Choroid plexus epithelial cell (primary cell): ENCODE measurements at places on chromosomes 3 and 15.

GRCh38 chr3:53730576-53730975 lies 115.6 kb downstream of the CHDH start:
- peak; percentile 42 for DNase-seq

- DNase-seq = no peak
Measured at GRCh38 chr3:49733551-49733950, 9.8 kb upstream of the GMPPB start.

- DNase-seq = no peak
Measured at GRCh38 chr3:174882789-174883188, 23.7 kb downstream of the NAALADL2 start.

- no peak for DNase-seq
Measured at GRCh38 chr3:16444344-16444743, 69.2 kb downstream of the RFTN1 start.

DNA sequence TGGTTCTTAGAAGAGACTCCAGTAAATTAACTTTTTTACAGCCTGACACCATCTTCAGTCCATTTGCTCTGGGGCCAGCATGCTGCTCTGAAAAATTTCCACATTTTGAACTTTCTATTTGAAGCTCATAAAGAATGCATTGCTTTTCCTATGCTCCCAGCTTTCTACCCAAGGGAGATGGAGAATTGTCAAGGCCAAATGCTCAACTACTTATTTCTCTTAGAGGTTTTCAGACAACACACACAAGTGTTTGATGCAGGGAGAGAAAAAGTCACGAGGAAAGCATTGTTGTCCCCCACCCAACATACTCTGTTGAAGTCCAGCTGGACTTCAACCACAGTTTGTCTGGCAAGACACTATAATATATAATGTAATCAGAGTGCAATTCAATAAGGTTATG lies 100.3 kb upstream of the CADPS start:
- DNase-seq = no peak

DNA sequence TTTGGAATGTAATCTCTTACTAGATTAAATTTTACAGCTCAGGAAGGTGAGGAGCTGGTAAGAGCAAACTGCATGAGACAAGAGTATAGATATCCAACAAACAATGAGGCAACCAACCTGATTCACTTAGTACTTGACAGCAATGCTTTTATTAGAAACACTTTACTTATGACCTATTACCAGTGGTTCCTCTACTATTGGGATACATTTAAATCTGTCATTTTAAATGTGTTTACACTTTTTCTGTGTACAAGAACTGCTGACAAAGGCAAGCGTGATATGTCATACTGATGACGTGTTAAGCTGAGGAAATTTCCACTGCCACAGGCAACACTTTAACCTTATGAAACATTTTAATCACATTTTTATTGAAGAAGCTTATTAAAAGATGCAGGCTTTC lies 1043.3 kb downstream of the FHIT start:
- no peak for DNase-seq

- DNase-seq = no peak
Measured at GRCh38 chr3:148068466-148068865, 629.2 kb upstream of the AGTR1 start.

DNA sequence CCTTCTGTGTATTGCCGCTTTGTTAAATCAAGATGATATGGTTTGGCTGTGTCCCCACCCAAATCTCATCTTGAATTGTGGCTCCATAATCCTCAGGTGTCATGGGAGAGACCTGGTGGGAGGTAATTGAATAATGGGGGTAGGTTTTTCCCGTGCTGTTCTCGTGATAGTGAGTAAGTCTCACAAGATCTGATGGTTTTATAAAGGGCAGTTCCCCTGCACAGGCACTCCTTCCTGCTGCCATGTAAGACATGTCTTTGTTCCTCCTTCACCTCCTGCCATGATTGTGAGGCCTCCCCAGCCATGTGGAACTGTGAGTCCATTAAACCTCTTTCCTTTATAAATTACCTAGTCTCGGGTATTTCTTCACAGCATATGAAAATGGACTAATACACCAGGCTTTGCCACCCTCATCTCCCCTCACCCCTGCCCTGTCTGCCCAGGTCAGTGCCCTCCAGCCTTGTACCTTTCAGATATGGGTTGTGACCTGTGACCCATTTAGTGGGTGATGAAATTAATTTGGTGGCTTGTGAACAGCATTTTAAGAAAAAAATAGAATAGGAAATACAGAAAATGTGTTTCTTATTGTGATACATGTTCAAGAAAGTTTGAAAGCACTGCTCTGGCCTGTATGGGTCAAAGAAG lies 56.1 kb upstream of the MCF2L2 start:
- DNase-seq = no peak

DNA sequence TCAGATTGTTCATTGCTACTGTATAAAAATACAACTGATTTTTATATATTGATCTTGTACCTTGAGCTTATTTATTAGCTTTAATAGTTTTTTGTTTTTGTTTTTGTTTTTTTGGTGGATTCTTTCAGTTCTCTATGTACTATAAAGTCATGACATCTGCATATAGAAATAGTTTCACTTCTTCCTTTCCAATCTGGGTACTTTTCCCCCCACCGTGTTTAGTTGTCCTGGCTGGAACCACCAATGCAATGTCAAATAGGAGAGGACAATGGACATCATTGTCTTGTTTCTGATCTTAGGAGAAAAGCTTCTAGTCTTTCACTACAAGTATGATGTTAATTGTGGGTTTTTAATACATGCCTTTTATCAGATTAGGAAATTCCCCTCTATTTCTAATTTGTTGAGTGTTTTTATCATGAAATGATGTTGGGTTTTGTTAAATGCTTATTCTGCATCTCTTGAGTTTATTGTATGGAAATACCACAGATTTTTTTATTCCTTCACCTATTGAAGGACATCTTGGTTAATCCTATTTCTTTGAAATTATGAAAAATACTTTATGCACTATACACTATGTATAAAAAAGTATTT lies 2.8 kb upstream of the XCR1 start:
- no peak for DNase-seq
